ENCODE measurements at places on chromosomes 6 and 20. TPM values are rescaled to one million over a fixed set of nuclear protein-coding genes. Genes with fewer than 3 reads are reported as not detected.
A peak's percentile ranks its signal among the peaks of the same experiment; 100 is the strongest.

GRCh38 chr6:17724341-17724740 is 17.6 kb upstream of the NUP153 start:
- no peak for DNase-seq

GRCh38 chr6:45422503-45423110 is 44.9 kb upstream of the SUPT3H start:
- peak; percentile 37 for DNase-seq

The NELFE gene
- total RNA-seq: 47.2 TPM

- DNase-seq: peak; percentile 40
These were observed 756 bp downstream of the MTG2 start for GRCh38 chr20:62183426-62184142.

- DNase-seq: no peak
These were observed 155.6 kb upstream of the SNX9 start for GRCh38 chr6:157667211-157668008.

The WFDC10A gene
- total RNA-seq: not detected

- no peak for DNase-seq
These were observed 61.1 kb upstream of the SNAP25 start for GRCh38 chr20:10157549-10157948.

- no peak for DNase-seq
These were observed 102.7 kb downstream of the FIG4 start for GRCh38 chr6:109793792-109794191.

The KCNK5 gene
- total RNA-seq: 0.07 TPM

DNA sequence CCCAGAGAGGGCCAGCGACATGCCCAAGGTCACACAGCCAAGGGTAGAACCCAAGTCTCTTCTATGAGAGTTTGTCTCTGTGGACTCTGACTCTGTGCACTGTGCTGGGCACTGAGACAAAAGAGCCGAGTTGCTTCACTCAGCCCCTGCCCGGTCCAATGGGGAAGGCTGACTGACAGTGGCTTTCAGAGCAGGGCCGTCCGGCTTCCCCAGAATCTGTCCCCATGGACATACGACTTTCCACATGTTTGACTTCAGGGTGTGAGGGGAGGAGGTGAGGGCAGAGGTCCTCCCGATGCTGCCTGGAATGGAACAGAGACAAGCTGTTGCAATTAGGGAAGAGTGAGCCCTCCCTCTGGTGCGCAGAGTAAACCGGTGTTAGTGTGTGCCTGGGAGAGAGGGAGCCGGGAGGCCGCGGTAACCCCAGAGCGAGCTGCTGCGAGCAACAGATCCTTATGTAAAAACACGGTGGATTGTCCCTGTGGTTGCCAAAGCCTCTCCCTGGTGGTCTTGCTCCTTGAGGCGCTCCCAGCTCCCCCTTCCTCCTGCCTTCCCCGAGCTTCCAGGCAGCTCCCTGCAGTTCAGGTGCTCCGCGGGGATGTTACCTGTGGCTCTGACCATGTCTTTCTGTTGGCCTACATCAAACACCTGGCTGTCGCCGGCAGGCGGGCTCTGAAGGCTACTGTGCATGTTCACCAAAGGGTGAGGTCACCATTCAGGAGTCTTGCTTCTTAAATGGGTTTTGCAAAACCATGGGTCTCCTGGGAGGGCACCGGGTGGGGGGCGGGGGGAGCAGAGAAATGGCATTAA is 672 bp downstream of the SIRPA start:
- DNase-seq: peak; percentile 81

DNA sequence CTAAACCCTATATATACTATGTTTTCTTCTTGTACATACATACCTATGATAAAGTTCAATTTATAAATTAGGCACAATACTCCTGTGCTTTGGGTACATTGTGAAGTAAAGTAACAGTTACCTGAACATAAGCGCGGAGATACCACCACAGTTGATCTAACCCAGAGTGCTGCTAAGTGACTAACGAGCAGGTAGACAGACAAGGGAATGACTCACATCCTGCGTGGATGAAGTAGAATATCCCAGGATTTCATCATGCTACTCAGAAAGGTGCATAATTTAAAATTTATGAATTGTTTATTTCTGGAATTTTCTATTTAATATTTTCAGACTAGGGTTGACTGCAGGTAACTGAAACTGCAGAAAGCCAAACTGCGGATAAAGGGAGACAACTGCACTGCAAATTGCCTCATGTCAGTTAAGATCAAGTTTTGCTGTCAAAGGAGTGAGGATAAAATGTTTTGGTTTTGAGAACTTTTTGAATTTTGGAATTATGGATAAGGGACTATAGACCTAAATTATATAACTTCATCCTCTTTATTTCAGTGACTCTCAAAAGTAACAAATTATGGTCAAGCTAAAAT is 14.4 kb downstream of the MKKS start:
- no peak for DNase-seq

GRCh38 chr6:19855536-19855935 is 18.4 kb downstream of the ID4 start:
- no peak for DNase-seq

- peak; percentile 56 for DNase-seq
These were observed 67.0 kb upstream of the SIRPA start for GRCh38 chr20:1827974-1828785.

DNA sequence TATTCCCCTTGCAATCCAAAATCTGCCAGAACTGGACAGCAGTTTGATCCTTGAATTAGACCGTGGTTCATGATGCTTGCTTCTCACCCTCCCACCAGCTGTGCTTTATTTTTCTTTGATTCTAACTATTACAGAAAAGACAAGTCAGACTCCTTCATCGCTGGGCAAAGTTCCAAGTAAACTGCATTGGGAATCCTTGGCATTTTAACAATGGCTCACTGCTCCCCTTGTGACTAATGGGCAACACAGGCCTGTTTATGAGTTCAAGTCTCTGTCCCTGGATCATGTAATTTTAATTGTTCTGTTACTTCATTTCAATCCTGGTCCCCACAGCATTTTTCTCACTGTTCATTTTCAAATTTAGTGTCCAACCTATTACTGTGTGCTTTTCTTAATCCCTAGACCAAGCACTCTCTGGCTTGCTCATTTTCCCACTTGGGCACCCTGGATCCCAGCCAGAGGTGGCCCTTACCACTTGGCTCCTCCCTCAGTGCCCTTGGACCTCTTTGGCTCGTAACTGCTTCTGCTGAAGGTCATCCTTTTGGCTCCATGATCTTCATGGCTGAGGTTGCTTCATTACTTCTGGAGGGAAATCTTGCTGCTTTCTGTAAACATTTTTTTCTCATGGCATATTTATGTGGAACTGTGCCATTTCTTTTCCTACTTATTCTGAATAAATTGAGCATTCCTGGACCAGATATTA is 32.8 kb downstream of the PSMB9 start:
- no peak for DNase-seq

The TFAP2C gene
- not detected for total RNA-seq

The XKR7 gene
- total RNA-seq: 0.02 TPM

The CGAS gene
- 0.60 TPM for total RNA-seq

The MYMX gene
- 0.54 TPM for total RNA-seq

DNA sequence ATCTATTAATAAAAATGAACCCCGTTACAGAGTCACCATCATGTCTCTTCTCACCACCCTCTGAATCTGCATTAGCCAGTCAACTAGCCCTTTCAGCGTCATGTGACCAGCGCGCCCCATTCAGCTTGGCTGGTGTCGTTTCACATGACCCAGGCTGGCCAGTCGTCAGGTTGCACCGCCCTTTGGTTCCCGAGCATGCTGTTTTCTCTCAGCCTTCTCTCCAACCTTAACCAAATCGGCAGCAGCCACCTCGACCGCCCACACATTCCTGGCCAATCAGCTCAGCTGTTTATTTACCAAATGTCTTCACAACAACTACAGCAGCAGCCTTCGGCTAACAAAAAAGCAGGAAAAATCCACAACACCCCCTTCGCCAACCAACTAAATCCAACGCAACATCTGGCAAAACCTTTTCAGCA is 5.6 kb downstream of the SRSF3 start:
- peak; percentile 45 for DNase-seq

DNA sequence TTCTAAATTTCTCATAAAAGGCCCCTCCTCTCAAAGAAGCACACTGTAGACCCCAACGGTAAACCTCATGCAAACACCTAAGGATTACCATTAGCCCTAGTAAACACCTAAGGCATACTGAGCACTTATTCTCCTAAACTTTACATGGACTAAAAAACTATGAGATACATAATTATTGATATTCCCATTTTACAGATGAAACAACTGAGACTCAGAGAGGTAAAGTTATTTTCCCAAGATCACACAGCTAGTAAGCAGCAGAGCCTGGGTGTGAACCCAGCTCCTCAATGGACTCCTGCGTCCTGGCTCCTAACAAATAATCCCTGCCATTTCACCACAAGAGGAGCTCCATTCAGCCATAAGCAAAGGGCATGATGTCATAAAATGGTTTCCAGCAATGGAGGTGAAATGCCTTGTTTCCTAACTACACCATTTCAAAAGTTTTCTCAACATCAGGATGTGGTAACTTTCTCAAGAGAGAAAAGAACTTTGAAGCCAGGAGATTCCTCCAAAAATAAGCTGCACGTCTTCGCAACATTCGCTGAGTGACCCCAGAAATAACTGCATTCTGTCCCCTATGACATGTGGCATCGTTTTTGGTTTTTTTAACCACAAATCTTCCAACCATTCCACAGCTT is 4.1 kb downstream of the ATP9A start:
- no peak for DNase-seq

- DNase-seq: no peak
These were observed 112.5 kb upstream of the TBX18 start for GRCh38 chr6:84876723-84877514.

DNA sequence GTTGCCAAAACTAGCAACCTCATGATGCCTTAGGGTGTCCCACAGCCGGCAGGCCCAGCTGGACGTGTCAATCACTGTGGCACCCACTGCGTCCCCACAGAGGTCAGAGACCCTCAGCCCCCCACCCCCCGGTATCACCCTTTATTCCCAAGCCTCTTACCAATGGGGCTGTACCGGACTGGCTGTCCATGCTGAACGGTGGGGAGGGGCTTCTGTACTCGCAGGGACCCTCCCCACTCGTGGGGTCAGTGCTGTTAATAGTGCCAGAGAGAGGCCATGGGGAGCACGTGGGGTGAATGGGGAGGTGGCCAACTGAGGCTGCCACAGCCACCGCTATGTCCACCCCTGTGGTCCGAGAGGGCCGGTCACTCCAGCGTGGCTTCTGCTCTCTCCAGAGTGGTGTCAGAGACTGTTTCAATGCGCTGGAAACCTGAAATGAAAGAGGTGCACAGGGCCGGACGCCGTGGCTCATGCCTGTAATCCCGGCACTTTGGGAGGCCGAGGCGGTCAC is 68.6 kb downstream of the THBS2 start:
- DNase-seq: no peak

GRCh38 chr20:36145877-36146707 is 8.4 kb upstream of the EPB41L1 start:
- DNase-seq: peak; percentile 44

DNA sequence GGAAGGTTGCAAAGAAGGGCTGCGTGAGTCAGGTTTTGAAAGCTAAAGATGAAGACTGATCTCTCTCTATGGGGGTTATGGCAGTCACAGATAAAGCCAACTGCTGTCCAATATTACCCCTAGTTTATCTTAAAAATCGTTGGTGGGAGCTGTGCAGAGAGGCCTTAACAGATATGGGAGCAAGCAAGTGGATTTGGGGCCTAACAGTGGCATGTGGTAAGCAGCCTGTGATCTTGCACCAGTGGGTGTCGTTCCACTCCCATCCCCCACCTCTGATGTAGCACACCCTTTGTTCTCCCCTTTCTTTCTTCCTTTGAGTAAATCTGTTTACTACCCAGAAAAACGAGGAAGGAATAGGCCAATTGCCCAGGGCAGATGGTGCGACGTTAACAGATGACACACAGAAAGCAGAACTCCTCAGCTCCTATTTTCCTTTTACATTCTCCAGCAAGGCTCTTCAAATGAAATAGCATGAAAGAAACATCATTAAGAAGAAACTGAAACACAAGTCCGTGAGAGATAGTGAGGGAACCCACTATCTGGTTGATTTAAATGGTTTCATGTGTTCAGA is 274.1 kb upstream of the CITED2 start:
- DNase-seq: no peak

GRCh38 chr6:73285674-73286283 is 22.8 kb upstream of the KHDC1 start:
- DNase-seq: no peak

The KIF6 gene
- not detected for total RNA-seq

- DNase-seq: no peak
These were observed 41.3 kb downstream of the SESN1 start for GRCh38 chr6:109053336-109053735.

GRCh38 chr20:22568872-22569344 is 15.5 kb downstream of the FOXA2 start:
- DNase-seq: no peak

DNA sequence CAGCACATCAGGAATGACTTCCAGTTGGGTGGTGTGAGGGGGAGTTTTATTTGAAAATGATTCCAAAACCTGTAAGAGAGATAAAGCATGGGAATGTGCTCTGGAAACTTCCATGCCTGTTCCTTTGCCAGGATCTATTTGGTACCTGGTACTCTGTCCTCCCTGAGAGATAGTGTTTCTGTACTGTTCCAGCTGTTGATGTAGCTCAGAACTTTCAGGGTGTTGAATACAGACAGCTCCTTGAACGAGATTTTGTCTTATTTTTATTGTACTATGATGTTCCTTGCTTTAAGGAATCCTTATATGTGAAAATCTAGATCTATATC is 148.7 kb upstream of the RIPOR2 start:
- DNase-seq: no peak

DNA sequence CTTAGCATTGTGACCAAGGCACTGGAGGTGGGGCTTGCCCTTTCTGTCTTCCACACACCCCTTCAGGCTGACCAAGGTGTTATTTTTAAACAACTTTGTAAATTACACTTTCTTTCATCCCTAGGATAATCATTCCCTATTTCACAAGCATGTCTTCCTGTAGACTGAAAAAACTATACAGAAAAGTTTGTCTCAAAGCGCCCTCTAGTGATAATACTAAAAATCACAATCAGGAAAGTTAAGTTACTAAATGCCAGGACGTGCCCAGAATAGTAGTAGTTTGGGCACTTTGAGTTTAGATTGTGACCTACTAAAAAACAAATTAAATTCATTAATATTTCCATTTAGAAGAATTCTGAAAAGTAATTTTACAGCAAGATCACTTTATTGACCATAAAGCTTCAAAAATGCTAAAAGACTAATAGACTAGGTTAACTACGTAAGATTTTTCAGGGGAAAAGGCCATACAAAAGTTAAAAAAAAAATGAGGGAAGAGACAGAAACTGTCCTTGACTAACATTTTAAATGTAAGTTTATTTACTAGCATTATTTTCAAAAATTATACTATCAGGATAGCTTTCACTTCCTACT is 123.3 kb upstream of the DUSP22 start:
- no peak for DNase-seq

The CCDC170 gene
- total RNA-seq: 0.14 TPM

- DNase-seq: no peak
These were observed 13.9 kb downstream of the DEF6 start for GRCh38 chr6:35311390-35312075.

DNA sequence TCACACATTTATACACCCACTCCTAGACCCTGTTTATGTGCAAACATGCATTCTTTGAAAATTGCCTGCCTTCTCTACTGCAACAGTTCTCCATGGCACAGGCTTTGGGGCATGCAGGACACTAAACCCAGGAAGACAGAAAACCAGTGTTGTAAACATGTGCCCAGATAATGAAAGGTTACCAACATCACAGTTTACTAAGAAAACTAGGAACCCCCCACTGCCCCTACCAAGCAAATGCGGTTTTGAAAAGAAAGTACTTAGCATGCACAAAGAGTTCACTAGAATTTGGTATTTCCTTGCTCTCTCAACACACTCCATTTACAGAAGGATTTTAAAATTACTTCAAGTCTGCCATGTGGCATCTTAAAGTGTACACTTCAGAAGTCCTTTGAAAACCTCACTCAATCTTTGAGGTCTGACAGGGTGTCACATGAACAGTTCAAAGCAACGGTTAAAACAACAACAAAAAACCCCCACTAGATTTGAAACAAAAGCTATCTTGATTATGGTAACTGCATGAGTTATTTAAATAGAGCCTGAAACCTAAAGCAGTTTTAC is 245.0 kb downstream of the GMPR start:
- DNase-seq: no peak
